Brain pericyte (primary cell): ENCODE measurements at places on chromosomes 2 and 18.

DNA sequence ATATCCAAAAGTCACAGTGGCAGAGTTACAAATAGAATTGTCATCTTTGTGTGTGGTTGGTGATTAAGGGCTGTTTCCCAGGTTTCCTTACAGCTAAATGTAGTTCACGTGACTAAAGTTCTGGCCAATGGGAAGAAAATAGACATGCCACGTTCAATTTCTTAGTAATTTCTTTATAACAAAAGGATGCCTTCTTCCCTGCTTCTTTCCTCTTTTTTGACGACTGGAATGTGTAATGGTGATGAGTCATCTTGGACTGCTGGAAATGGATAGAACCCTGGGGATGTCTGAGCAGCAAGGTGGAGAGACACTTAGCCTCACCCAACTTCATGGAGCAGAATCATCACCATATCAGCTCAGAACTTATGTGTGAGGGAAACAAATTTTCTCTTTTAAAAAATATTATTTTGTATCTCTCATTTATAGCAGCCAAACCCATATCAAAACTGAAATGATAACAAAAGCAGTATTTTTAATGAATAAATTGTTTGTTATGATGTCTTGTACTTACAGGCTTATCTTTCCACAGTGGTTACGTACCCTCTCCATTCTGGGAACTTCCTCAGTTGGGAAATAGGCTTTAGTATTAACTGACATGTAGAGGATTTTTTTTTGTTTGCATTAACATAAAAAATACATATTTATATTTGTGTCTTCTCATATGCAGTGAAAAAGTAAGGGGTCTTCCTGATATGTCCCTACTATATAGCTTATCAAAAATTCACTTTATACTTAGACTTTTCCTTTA is 91.1 kb upstream of the CDH2 start:
- no peak for DNase-seq

- DNase-seq = no peak
These were observed 132.2 kb downstream of the DOCK10 start for GRCh38 chr2:224909885-224910573.

DNA sequence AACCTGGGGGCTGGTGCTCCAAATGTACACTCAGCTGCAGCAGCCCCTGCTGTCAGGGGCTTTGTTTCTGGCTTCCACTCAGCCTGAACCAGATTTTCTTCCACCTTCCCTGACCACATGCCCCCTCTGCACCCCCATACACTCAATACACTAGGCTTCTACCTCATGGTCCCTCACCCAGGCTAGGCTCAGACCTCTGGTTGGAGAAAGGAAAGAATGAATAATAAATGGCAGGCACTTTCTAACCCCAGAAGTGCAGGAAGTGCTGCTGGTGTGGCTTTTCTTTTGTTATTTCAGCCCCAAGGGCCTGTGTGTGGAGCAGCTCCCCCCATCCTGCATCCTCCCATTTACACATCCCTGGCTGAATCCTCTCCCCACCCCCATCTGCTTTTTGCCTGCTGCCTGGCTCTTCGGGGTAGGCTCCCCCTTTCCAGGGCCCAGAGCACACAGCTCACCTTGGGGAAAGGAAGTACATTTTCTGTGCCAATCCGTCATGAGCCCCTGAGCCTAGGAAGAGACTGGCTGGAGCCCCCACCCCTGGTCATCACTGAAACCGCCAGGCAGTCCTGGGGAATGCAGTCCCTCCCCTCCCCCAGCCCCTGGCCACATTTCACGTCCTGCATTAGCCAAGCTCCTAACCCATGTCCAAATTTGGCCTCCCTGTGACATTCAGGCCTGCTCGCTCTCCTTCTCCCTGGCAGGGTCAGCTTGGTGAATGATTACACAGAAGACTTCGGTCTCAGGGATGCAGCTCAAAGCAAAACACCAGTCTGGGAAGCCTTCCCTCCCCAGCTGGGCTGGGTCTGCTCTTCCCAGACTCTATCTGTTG is 2.6 kb downstream of the DYSF start:
- no peak for DNase-seq

GRCh38 chr2:49222975-49223528 is 68.7 kb upstream of the FSHR start:
- no peak for DNase-seq

- DNase-seq = no peak
These were observed 70.9 kb downstream of the AAK1 start for GRCh38 chr2:69572641-69573040.
